ENCODE measurements at places on chromosomes 1 and 21.

DNA sequence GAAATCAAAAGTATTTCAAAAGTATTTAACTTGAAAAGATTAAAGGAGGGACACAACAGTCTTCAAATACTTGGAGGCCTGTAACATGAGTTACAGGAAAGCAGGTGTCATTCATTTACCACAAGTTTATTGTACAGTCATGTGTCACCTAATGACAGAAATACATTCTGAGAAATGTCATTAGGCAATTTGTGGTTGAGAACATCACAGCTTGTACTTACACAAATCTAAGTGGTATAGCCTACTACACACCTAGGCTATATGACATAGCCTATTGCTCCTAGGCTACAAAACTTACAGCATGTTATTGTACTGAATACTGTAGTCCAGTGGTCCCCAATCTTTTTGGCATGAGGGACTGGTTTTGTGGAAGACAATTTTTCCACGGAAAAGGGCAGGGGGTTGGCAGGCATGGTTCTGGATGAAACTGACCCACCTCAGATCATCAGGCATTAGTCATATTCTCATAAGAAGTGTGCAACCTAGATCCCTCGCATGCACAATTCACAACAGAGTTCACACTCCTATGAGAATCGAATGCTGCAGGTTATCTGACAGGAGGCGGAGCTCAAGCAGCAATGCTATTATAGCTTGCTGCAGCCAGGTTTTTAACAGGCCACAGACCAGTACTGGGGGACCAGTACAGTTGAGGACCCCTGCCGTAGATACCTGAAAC is 25.0 kb upstream of the PHTF1 start:
- no peak for DNase-seq

DNA sequence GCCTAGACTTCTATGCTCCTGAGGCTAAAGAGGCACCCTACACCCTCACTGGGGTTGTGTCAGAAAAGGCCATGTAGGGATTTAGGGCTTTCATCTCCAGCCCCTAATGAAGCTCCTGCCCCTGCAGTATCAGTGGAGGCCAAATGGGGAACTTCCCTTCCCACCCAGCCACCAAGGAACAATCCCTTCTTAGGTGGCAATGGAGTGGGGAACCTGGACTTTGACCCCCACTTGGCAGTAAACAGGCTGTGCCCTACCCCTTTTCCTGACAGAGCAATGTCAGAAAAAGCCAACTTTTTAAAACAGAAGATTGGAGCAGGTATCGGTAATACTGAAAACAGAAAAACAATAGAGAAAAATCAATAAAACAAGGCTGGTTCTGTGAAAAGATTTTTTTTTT is 35.5 kb upstream of the SLC19A2 start:
- no peak for DNase-seq

GRCh38 chr1:204438628-204439027 is 27.0 kb upstream of the PPP1R15B start:
- no peak for DNase-seq

DNA sequence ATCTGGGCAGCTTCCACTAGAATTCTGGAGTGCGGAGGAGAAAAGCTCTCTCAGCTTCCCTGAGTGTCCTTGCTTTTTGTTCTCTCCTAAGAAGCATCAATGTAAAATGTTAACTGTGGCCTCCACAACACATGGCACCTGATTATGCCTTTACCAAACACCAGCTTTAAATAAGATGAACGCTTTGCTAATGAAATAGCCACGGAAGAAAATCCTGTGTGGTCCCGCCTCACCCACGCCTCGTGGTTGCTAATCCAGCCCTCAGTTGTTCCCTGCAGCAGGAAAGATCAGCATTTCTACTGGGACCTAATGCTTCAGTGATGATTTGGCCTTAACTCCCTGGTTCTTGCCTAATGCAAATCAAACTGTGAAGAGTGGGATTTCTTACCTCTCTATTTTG is 1.8 kb upstream of the ERG start:
- no peak for DNase-seq

GRCh38 chr1:200415789-200416593 is 6.2 kb upstream of the ZNF281 start:
- DNase-seq, result no peak

- no peak for DNase-seq
Observed at GRCh38 chr1:61921435-61921834, 179.2 kb downstream of the PATJ start.

DNA sequence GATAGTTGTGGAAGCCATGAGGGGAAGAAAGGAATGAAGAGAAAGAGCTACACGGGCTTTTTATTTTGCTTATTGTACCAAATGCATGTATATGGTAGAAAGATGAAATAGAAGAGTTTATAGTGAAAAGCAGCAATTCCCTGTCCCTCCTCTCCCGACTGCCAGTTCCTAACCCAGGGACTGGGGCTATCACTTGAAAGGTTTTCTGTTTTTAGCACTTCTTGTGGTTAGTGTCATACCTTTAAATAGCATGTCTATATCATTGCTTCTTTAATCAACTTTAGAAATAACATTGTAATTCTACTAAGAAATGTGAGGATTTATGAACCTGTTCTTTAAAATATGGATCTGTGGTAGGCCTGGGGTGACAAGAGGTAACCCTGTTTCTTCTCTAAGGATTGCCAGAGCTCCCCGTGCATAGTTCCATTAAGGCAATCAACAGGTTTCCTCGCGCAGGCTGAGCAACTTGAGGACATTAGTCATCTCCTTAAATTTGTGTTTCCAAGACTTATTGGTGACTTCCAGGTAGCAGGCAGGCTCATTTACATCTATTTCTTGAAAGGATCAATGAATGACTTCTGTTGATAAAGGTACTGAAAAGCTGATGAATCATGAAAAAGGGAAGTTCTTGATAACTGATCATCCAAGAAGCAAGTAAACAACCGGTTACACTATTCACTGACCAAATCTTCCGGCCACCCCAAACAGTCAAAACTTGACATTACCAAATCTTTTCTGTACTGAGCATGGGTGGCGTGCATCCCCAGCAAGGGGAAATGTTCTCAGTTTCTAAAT is 37.8 kb upstream of the S1PR1 start:
- DNase-seq, result no peak

DNA sequence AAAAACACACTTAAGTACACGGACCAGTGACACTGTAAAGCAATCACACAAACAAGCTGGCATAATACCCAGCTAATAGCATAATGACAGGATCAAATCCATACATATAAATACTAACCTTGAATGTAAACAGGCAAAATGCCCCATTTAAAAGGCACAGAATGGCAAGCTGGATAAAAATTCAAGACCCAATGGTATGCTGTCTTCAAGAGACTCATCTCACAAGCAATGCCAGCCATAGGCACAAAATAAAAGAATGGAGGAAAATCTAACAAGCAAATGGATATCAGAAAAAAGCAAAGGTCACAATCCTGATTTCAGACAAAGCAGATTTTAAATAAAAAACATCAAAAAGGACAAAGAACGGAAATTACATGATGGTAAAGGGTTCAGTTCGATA is 79.1 kb upstream of the PTGFR start:
- DNase-seq, result no peak

DNA sequence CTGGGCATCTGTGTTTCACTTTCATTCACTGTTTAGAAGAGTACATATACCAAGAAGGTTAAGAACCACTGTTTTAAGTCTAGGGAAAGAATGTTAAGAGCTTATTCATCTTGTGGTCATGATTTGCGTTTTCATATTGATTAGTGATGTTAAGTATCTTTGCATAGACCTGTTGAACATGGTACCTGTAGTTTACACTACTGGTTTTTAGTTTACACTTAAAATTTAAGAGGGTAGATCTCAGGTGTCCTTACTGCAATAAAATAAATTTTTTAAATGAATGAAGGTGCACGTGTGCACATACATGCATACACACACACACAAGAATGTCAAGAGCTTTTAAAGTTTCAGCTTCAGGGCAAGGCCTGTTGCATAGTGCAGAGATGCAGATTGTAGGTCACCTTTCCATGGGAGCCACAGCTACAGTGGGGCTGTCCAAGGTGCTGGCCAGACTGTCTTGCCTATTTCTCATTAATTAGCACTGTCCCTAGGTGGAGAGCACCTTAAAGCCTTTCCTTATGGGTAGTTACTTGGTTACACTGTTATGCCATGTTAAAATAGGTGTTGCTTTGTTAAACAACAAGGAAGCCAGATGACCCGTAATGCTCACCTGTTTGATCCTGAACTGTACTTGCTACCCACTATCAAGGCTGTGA is 543.0 kb upstream of the DAB1 start:
- DNase-seq, result no peak

DNA sequence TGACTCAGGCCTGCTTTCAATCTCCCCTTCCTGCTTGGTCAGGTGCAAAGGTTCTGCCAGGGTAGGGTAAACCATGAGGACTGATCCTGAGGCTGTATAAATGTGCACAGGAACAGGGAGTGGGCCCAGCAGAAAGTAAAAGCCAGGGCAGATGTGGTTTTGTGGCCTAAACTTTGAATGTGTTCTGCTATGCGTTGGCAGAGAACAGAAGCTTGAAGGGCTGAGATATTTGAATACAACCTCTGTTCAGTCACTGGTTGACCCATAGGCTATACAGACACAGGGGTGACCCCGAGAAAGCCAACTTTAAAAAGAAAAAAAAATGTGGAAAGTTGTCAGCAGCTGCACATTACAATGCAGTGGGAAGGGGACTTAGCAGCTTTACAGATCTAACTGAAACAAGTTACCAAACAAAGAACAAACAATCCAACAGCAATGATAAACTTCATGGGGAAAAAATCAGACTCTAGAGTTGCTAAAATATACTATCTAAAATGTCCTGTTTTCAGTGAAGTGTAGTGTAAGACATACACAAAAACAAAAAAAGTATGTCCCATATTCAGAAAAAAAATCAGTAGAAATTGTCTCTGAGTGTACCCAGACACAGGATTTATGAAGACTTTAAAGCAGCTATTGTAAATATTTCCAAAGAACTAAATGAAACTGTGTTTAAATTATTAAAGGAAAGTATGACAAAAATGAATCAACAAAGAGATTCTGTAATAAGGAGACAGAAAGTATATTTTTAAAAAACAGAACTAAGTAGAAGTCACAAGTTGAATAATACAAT is 216.1 kb downstream of the RPS6KC1 start:
- DNase-seq, result no peak

DNA sequence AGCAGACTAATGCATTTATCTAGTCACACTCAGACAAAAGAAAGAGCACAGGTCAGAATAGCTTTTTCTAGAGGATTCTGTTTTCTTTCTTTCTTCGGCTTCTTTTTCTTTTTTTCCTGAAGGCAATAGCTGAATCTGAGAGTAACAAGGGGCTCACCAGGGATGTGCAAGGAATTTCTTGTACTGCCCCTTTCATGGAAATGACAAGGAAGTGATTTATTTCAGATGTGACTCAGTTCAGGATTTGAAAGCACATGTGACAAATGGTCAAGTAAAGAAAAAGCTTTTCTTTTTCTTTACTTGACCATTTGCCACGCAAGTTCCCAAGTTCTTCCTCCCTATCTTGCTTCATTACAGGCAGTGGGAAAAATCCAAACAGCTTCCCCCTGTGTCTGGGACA is 202.0 kb downstream of the GABPA start:
- no peak for DNase-seq

DNA sequence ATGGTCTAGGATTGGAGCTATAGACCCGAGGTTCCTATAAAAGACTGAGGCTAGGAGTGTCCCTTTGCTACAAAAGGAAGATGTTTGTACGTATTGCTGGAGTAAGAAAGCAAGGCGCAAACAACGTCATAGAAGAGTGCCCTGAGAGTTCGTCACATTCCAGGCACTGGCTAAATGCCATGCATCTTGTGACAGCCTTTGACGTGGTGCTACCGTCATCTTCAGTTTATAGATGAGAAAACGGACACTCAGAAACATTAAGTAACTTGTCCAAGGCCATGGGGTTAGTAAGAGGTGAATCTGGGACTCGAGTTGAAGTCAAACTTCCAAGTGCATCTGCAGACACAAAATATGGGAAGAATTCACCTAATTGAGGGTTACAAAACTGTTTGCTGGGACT is 104.2 kb upstream of the SLC45A1 start:
- no peak for DNase-seq

- no peak for DNase-seq
Observed at GRCh38 chr21:45982758-45983648, 1.4 kb downstream of the COL6A1 start.

GRCh38 chr1:3271866-3272265 is 182.6 kb upstream of the ARHGEF16 start:
- DNase-seq, result no peak

GRCh38 chr1:165631342-165632151 is 513 bp downstream of the MGST3 start:
- DNase-seq, result peak; percentile 20

DNA sequence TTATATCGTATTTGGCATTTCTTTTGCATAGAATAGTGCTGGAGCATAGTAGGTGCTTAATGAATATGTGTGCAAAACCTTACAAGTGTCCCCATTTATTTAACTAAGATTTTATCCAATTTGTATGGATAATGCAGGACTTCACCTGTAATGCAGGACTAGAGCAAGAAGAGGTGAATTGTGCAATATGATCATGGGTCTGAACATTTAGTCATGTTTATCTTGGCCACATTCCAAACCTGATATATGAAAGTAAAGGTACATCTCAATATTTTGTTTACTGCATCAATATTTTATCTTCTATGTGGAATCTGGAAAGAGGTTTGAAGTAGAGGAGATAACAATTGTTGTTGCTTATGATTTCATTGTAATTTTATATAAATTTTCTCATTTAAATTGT is 1626.7 kb upstream of the B3GALT2 start:
- DNase-seq, result no peak

DNA sequence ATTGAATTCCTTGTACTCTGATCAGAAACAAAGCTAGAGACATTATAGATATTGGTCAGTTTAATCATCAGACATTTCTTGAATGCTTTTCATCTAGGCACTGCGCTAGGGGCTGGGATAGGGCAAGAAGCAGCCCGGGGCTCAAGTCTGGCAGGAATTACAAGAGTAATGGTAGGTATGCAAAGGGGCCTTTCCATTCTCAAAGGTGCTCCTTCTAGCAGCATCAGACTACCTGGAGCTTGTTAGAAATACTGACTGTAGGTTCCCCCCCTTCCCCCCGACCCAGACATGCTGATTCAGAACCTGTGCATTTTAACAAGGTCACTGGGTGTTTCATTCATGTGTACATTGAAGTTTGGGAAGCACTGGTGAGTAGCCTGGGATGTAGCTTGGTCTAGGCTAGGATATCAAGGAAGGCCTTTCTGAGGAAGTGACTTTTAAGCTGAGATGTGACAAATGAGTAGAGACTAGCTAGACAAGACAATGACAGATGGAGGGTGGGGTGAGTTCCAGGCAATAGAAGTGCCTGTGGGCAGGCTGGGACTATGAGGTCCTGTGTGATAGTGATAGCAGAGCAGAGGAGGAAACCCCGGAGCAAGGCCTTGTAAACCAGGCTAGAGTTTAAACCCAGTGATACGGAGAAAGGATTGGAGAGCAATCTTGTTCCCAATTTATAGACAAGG is 26.3 kb downstream of the NFASC start:
- DNase-seq, result no peak

DNA sequence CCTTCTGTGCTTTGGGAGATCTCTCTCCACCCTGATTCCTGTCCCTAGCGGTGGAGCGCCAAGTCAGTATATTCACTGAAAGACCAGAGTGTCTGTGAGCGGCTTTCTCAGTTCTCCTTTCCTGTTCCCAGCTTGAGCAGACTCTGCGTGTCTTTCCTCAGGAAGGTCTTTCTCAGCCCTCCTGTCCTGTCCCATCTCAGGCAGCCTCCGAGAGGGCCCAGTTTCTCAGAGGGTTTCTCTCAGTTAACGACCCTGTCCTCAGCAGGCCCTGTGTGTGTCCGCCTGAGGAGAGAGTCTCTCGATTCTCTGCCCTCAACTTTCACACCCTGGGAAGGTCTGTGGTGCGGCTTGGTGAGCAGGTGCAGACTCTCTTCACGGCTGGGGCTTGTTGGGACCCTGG is 34.0 kb upstream of the CHIT1 start:
- no peak for DNase-seq

- DNase-seq, result no peak
Observed at GRCh38 chr1:2982615-2983318, 38.5 kb upstream of the ACTRT2 start.

Data from stimulated activated CD4-positive, alpha-beta T cell treated with anti-CD3 and anti-CD28 coated beads, Interleukin-12 subunit alpha, Interleukin-12 subunit beta, amount 100 ng/mL, for 4 hours (primary cell).